GM12878 (cell line): ENCODE measurements at places on chromosomes 5 and 9.
A peak's percentile ranks its signal among the peaks of the same experiment; 100 is the strongest.

GRCh38 chr9:21570643-21571275 is 88.6 kb upstream of the IFNE start:
- no peak for DNase-seq

DNA sequence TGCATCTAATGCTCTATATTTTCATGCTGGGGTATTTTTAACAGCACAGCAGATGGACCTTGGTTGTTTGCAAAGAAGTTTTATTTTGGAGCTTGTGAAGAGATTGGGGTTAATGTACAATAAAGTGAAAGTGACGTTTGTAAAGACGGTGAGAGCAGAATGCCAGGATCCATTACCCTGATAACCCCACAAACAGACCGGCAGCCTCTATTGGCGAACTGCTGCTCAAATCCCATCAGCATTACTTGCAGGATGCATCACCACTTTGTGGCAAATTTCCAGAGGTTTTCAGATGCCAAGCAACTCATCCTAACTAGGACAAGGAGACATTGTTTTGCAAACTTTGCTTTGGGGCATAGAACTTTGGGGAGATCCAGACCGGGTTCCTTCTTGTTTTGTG is 383.3 kb upstream of the ZNF462 start:
- DNase-seq: no peak

- peak; percentile 44 for DNase-seq
Observed at GRCh38 chr5:44885903-44886302, 77.2 kb downstream of the MRPS30 start.

GRCh38 chr9:135610290-135611141 is 28.8 kb downstream of the GLT6D1 start:
- DNase-seq: no peak

GRCh38 chr9:109766351-109766750 is 13.6 kb upstream of the PALM2AKAP2 start:
- no peak for DNase-seq

- no peak for DNase-seq
Observed at GRCh38 chr5:147509041-147509709, 693 bp downstream of the DPYSL3 start.

- no peak for DNase-seq
Observed at GRCh38 chr9:3835393-3835792, 309.6 kb upstream of the RFX3 start.

- no peak for DNase-seq
Observed at GRCh38 chr5:154723740-154724505, 31.3 kb upstream of the LARP1 start.

- DNase-seq: no peak
Observed at GRCh38 chr9:125343518-125344275, 82.1 kb downstream of the GAPVD1 start.

GRCh38 chr9:1256178-1256577 is 206.0 kb downstream of the DMRT2 start:
- no peak for DNase-seq

DNA sequence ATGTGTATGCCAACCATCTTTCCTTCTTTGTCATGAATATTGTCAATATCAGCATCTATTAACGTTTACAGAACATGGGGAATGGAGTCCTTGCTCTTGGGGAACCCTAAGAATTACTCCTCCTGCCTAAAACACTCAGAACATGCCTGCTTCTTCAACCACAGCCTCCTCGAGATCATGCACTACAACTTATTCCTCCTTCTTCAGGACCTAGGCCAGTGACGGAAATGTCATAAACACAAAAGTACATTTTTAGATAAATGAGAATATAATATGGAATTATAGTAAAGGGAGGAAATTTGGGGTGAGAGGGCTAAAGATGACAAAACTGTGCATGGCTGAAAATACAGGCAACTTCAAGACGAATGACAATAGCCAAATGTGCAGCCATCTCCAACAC is 3.1 kb upstream of the IFNK start:
- DNase-seq: no peak

GRCh38 chr9:18907927-18908625 is 124.9 kb downstream of the SAXO1 start:
- DNase-seq: no peak

- no peak for DNase-seq
Observed at GRCh38 chr5:154757814-154758406, 2.7 kb downstream of the LARP1 start.

- DNase-seq: no peak
Observed at GRCh38 chr5:38997591-38997990, 76.6 kb downstream of the RICTOR start.

GRCh38 chr9:76891874-76892273 is 14.0 kb downstream of the PRUNE2 start:
- no peak for DNase-seq

DNA sequence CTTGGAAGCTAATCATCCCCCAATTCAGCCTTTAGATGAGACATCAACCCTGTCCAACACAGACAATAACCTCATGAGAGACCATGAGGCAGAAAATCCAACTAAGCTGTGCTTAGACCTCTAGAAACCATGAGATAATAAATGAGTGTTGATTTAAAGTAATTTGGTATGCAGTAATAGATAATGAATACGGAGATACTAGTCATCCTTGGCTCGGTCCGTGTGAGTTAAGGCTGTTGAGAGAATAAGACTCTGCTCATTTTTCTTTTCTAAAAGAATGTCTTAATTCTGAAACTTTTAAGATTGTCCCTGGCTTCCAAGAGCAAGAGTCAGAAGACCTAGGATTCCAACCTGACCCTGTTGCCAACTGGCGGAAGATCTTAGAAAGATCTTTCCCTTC is 6.1 kb downstream of the TNC start:
- DNase-seq: no peak

DNA sequence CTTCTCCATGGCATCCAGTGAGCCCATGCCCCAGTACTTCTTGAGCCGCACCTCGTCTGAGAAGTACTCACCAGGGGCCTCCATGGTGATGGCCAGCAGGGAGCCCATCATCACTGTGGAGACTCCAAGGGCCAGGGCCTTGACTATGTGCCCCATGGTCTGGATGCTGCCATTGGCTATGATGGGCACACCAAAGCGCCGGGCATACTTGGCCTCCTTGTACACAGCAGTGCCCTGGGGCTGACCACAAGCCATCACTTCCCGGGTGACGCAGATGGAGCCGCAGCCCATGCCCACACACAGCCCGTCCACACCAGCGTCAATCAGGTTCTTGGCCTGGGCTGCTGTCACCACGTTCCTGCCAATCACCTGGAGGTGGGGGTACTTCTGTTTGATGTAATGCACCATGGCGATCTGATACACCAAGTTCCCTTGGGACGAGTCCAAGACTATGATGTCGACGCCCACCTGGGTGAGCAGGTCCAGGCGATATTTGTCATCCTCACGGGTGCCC is 7.0 kb upstream of the DCAF12 start:
- DNase-seq: no peak

DNA sequence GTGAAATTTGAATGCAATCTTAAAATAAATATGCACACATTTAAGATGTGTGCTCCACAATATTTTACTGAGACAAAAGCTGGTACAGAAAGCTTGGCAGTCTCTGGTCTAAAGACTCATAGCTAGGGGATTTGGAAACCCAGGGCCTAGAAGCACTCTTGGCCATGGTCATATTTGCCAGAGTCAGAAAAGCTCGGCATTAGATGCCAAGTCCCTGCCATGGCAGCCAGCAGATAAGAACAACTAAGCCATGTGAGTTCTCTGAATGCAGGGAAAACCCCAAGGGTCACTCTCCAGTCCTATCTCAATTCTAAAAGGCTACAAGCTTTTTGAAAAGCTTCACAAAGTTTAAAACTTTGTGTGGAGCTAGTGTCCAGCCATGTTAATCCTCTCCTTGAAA is 119.5 kb downstream of the FAM114A2 start:
- no peak for DNase-seq

- no peak for DNase-seq
Observed at GRCh38 chr5:59069438-59070079, 486.7 kb downstream of the RAB3C start.

GRCh38 chr9:136882109-136882946 is 4.0 kb upstream of the TRAF2 start:
- DNase-seq: peak; percentile 73

- DNase-seq: no peak
Observed at GRCh38 chr9:132507670-132508469, 74.5 kb upstream of the BARHL1 start.

GRCh38 chr9:107193251-107193650 is 89.8 kb upstream of the RAD23B start:
- DNase-seq: no peak

DNA sequence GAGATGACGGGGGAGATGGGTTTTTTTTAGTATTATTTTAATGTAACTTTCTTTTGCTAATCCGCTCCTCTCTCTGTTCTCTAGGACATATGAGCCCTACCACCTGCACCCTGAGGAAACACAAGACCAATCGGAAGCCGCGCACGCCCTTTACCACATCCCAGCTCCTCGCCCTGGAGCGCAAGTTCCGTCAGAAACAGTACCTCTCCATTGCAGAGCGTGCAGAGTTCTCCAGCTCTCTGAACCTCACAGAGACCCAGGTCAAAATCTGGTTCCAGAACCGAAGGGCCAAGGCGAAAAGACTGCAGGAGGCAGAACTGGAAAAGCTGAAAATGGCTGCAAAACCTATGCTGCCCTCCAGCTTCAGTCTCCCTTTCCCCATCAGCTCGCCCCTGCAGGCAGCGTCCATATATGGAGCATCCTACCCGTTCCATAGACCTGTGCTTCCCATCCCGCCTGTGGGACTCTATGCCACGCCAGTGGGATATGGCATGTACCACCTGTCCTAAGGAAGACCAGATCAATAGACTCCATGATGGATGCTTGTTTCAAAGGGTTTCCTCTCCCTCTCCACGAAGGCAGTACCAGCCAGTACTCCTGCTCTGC is 4.8 kb downstream of the MSX2 start:
- no peak for DNase-seq

DNA sequence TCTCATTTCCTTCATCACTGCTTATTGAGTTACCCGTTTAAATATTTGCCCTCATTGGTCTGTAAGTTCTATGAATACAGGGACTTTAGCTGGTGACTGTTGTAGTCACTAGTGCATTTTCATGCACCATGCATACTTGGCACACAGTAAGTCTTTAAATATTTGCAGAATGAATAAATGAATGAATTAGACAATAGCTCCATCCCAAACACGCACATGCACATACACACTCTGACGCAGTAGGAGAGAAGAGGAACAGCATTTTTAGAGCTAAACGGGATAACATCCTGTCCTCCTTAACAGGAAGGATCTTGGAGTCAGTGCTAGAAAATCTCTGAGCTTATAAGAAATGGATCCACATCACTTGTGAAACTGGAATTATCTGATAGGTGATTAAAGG is 447.7 kb downstream of the KIF4B start:
- no peak for DNase-seq

DNA sequence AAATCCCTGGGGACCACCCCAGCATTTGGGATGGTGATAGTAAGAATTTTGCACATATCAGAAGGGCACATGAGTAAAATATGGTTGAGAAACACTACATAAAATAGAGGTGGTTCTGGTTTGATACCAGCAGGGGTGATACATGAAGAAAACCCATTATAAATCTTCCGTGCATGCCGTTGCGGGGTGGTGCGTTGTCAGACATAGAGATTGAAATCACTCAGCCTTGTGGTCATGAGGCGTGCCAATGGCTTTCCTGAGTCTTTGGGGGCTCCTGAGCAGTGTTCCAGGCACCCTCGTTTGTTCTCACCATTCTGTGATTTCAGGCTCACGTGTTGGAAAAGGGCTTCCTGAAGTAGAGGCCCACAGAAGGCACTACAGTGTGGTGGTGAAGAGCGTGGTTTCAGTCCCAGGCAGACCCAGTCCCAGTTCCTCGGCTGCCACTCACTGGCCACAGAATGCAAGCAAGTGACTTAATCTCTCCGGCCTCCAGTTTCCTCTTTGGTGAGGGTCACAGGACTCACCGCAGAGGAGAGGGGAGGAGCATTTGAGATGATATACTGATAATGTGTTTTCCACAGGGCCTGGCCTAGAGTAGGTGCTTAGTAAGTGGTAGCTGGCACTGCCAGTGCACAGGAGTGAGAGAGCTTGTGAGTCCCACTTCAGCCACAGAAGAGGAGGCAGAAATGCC is 20.5 kb upstream of the GLRX start:
- DNase-seq: no peak
